Stimulated activated CD8-positive, alpha-beta memory T cell treated with anti-CD3 and anti-CD28 coated beads, Interleukin-15, amount 100 ng/mL, for 24 hours (primary cell): ENCODE measurements at places on chromosomes 1 and 21.

- no peak for DNase-seq
Measured at GRCh38 chr1:224734261-224734935, 118.3 kb downstream of the CNIH3 start.

DNA sequence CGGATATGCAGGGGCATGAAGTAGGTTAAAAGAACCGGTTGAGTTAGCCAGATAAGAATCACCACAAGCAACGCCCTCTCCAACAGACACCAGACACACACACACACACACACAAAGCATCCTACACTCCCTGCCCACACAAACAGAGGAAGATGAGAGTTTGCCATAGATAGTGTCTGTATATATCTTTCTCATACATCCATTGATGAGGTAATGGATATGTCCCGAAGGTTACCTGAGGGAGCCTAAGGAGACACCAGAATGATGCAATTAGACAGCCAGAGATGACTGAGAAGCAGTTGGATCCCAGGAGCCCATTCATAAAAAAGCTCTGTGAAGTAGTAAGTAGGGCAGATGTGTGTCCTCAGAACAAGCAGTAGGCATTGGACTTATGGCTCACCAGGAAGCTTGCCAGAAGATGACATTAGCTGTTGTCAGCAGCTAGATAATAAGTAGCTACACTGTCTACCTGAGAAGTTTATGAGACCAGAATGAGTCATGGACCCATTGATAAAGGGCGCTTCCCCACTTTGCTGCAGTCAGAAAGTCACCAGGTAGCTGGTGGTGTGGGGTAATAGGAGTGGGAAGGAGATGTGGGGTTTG lies 247.0 kb downstream of the KCNT2 start:
- DNase-seq, result no peak

DNA sequence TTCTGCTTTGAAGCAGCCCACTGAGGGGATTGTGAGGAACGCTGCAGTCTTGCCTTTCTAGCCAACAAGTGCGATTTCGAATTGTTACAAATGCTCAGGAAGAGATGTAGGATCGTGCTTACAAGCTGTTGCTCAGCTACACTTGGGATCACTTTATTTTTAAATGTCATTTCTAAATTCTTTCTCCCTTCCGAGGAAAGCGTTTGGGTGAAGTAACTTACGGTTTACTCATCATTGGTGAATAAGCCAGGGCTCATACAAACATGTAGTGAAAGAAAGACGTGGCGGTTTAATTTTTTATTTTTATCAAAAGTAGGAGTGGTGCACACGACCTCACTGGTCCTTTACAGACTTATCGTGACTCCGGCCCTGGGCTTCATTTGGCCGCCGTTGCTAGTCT lies 386.6 kb downstream of the KIF26B start:
- DNase-seq, result no peak

DNA sequence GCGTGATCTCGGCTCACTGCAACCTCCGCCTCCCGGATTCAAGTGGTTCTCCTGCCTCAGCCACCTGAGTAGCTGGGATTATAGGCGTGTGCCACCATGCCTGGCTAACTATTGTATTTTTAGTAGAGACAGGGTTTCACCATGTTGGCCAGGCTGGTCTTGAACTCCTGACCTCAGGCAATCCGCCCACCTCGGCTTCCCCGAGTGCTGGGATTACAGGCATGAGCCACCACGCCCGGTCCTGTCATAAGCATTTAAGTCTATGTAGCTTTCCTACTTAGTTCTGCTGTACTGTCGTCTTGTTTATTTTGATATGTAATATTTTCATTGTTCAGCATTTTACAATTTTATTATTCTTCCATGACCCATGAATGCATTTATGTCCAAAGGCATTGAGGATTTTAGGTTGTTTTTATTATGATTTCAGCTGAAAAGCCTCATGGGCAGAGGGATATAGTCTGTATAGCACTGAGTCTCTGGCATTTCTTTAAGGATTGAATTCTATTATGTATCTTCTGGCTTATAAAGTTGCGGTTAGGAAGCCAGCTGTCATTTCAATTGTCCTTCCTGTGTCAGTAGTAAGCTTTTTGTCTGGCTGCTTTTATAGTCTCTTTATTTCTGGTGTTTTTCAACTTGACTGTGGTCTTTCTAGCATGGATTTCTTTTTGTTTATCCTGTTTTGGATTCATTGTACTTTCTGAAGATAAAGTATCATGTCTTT lies 9.2 kb downstream of the AGPAT3 start:
- DNase-seq, result no peak

- DNase-seq, result no peak
Measured at GRCh38 chr1:242712248-242712647, 187.8 kb upstream of the PLD5 start.

DNA sequence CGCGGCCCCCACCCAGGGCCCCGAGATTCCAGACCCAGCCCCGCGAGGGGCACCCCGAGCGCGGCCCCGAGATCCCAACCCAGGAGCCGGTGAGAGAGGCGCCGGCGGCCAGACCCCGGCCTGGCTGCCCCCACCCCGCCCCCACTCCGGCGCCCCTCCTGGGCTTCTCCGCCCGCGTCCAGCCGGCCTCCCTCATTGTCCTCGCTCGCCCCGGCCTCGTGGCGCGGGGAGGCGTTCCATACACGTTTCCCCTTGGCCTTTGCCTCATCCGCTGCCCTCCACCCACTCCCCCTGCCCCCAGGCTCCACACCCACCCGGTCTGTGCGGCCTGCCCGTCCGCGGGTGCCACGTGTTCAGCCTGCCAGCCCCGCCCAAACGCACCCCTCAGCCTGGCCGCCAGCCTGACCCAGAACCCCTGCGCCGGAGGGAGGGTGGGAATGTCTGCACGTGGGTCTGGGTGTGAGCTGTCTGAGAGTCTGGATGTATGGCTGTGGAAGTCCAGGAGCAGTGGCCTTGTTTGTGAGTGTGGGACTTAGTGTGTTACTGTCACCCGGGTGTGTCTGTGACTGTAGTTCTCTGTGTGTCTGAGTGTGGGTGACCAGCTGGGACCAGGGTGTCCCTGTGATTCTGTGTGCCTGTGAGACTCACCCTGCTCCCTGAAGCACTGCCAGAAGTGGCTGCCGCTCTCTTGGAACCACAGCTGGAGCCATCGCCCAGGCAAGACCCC lies 681 bp downstream of the B4GALT2 start:
- DNase-seq, result no peak

DNA sequence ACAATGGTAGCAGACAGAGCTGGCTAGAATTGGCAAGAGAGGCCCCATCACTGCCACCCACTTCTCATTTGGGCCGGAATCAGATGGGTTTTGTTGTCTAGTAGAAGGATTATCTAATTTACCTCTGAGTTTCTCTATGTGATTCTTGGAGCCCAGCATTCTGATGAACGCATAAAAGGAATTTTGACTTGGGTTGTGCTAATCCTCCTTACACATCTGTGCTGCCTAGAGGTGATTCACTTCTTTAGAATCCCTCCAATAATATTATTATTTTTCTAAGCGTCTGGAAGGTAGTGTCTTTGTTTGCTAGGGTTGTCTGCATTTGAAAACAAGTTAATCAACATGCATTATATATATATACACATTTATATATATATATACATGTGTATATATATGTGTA lies 118.1 kb downstream of the RUNX1 start:
- DNase-seq, result no peak

DNA sequence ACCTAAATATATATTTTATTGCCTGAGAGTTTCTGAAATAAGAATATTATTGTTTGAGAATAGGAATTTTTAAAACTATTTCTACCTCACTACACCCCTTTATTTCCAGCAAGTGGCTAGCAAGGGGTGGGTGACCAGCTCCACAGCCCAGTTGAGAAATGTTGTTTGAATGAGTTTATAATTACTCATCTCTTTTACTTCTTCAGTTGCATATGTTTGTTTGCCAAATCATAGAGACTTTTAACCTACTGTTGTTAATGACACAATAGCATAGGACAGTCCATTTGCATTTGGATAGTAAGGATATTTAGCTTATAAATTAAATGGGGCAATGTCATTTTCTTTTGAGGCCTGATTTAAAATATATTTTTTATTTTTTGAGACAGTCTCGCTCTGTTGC lies 127.8 kb downstream of the NRDC start:
- DNase-seq, result no peak

DNA sequence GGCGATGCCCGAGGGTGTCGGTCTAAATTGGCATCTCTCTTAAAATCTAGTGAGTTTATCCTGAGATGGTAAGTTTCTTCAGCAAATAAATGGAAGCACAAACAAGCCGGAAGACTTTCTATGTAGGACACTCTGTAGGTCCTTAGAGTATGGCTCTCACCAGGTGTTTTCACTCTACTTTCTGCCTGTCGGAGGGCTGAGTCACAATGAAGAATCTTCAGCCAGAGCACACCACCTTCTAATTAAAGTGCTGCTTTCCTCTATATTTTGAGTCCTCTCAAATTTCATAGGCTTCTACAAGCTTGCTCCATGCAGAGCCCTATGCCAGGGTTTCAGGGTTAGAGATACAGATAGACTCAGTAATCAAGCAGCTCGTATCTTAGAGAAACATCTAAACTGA lies 27.1 kb downstream of the KCNK1 start:
- no peak for DNase-seq

DNA sequence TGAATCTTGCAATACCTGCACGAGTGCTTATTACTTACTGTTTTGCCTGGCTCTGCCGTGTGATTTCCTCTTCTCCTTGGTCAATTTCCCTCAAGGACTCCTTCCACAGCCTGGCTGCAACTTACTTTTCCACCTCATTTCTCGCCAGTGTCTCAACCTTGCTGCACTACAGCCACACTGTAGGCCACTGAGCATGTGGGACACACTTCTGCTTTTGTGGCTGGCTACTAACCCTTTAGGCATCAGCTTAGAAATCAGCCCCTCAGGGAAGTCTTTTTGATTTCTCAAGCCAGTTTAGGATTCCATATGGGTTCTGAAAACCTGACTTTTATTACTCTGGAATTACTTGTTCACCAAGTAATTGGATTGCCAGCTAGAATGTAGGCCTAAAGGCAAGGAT lies 5.2 kb upstream of the DMRTB1 start:
- no peak for DNase-seq

- DNase-seq, result no peak
Measured at GRCh38 chr1:43143441-43143888, 28.6 kb downstream of the EBNA1BP2 start.

- no peak for DNase-seq
Measured at GRCh38 chr1:29113413-29114117, 10.1 kb downstream of the TMEM200B start.

DNA sequence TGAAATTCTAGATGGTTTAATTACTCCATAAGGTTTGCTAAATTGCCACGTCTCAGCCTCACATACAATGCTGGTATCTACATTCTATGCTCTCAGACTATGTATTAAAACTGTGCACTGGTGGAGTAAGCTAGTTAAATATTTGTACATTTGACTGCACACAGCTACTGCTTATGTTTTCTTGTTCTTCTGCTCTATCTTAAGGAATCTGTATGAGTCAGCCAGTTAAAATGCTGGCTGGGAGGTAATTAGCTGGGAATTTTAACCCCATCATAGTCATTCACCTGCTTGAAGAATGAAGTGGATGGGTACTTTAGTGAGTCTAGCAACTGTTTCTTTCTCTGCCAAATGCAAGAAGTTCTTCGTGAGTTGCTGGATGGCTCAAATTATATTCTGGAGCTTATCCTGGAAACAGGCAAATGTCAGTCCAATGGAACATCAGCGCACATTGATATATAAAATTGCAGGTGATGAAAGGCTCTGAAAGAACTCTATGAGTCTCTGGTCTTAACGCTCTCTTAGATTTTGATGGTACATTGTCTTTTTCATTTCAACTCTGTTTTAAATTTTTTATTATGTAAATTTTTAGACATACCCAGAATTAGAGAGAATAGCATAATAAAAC lies 83.4 kb downstream of the BACH1 start:
- no peak for DNase-seq

DNA sequence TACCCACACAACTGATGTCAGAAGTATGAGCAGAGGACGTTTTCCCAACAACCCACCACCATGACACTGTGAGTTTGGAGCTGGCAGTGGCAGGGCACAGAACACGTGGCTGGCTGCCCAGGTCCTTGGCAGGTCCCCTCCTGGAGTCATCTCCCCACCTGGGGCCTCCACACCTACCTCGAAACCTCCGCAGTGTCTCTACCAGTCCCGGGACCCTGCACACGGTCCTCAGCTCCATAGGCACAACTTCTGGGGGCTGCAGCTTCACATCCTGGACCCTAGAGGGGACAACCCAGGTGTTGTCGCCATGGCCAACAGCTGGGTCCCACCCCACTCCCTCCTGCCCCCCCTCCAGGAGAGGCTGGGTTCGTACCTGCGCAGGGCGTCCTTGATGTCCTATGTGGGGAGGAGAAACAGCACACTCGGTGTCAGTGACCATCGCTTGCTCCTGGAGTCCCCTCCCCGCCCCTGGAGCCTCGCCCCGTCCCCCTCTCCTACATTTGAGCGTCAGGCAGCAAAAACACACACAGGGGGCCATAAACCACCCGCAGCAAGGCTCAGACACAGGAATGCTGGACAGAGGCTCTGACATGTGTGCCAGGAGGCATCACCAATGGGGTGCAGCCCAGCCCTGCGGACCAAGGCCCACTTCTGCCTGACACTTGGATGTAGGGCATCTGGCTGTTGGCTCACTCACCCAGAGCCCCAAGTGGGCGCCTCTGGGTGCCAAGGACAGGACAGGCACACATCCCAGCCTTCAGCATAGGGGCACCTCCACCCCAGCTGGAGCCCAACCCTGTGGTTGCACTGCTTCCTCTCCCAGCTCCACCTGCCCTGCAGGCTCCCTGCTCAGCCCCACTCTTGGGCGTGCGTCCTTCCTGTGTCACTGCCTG lies 9.6 kb downstream of the TRIM11 start:
- no peak for DNase-seq

DNA sequence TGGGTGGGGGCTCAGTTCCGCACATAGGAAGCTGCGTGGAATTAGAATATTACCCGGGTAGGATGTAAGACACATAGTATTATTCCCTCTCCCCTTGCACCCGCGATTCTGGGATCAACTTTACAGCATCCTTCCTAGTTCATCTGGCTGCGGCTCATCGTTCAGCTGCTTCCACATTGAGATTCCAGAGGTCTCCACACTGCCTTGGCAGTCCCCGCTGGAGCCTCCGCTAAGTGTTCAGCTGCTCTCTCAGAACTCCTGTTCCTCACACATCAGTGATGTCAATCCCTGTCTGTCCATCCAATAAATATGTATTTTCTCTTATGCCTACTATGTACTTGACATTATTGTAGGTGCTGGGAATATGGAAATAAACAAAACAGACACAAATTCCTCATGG lies 135.6 kb upstream of the SYT6 start:
- no peak for DNase-seq

DNA sequence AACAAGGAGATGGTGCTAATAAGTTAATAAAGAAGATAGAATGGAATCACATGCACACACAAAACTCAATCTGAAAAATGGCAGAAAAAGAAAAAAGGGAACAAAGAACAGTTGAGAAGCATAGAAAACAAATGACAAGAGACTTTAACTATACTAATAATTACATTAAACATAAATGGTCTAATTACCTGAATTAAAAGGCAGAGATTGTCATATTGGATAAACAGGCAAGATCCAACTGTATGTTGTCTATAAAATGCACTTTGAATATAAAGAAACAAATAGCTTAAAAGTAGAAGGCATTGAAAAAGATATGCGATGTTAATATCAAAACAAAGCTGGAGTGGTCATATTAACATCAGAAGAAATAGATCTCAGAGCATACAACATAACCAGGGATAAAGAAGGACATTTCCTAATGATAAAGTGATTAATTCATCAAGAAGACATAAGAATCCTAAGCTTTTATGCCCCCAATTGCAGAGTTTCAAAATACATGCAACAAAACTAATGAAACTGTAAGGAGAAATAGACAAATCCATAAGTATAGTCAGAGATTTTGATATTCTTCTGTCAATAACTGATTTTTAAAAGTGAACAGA lies 293.5 kb downstream of the PTPRU start:
- no peak for DNase-seq

GRCh38 chr1:76053021-76053420 lies 21.5 kb upstream of the ST6GALNAC3 start:
- DNase-seq, result no peak

- no peak for DNase-seq
Measured at GRCh38 chr1:147741065-147741464, 19.3 kb downstream of the GJA5 start.
